ENCODE measurements at places on chromosomes 1 and 21.

- no peak for DNase-seq
Measured at GRCh38 chr1:16973215-16973614, 7.2 kb downstream of the MFAP2 start.

DNA sequence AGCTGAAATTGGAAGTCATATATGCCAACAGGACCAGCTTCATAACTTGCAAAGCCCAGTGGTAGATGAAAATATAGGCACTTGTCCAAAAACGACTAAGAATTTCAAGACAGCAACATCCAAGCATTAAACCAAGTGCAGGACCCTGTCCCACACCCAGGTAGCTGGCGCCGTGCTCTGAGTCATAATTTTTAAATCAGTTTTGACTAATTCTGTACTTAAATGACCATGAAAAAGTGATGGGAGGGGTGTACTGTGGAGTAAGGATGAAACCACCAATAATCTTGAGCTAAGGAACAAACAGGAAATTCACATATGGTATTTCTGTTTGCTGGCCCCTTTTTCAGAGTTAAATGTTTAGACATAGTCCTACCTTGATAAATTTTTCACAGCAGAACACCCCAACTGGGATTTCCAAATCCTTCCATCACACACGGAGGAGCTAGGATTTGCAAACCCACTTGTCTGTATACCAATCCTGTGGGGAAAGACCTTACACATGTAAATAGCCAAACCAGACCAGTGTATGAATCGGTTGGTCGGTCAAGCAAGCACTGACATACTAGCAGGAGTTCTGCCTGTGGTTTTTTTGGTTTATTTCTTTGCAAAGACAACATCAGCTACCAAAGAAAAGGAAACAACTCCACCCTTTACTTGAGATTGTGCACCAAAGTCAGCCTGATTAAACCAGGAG is 235.7 kb upstream of the RAB4A start:
- no peak for DNase-seq

DNA sequence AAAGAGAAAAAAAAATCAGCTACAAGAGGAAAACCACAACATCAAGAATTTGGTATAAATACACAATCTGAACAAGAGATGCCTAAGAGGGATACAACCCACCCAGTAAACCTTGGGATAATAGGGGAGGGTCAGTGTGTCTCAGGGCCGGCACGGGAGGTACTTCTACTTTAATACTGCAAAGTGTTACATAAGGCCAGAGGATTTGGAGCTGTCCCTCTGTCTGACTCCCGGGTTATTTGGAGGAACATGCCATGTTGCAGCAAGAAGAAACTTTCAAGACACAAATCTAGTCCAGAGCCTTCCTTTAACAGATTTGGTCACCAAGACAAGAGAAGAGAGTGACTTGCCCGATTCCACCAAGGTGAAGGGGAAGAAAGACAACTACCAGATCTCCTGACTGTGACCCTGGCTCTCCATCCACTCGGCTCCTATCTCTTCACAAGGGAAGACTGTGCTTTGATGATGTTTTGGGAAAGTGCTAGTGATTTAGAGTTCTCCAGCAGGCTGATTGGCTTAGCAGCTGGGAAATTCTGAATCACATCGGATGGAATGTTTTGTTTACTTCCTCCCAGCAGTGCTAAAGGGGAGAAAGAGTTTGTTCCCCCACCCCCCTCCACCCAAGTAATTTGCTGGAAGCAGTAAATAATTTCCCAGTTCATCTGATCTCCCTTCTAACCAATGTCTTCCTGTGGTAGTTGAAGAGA is 29.3 kb downstream of the SGIP1 start:
- DNase-seq, result no peak

- no peak for DNase-seq
Measured at GRCh38 chr1:218942431-218942830, 231.2 kb upstream of the LYPLAL1 start.

- no peak for DNase-seq
Measured at GRCh38 chr1:59394706-59395425, 98.0 kb downstream of the FGGY start.

- no peak for DNase-seq
Measured at GRCh38 chr21:33848249-33848953, 67.2 kb downstream of the ATP5PO start.

DNA sequence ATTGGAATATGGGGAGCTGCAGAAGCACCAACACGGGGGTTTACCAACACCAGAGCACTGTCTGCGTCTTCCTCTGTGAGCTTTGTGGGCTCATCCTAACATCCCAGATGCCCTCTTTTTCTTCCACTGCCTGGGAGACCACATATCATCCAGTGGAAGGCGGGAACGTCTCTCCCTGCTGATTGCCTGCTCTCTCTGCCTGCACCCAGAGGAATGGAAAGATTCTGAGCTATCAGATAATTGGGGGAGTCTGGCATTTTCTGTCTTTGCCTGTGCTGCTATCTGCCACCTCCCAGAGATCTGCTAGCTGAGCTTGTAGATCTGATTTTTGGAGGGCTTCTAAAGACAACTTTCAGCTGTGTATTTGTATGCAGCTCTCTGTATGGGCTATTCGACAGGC is 166.2 kb upstream of the PLXNA2 start:
- DNase-seq, result no peak

All from Ammon's horn (tissue), 1 donor.